ENCODE measurements at places on chromosomes 11 and 22.
A peak's percentile ranks its signal among the peaks of the same experiment; 100 is the strongest.

DNA sequence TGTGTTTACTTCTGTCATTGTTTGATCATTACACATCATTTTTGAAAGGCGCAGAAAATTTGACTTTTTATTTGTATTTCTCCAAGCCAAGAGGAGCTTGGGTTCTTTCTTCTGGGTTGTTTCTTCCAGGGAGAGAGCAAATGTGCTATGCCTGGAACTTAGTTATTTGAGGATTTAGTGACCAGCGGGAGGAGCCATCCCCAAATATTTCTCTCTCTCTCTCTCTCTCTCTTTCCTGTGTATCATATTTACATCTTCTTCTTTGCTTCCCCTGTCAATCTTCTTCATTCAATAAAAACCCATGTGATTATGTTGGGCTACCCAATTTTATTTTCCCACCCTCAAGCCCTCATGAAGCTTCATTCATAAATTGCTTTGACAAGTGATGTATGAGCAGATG, 534.5 kb downstream of the LRRC4C start:
- no peak for DNase-seq

DNA sequence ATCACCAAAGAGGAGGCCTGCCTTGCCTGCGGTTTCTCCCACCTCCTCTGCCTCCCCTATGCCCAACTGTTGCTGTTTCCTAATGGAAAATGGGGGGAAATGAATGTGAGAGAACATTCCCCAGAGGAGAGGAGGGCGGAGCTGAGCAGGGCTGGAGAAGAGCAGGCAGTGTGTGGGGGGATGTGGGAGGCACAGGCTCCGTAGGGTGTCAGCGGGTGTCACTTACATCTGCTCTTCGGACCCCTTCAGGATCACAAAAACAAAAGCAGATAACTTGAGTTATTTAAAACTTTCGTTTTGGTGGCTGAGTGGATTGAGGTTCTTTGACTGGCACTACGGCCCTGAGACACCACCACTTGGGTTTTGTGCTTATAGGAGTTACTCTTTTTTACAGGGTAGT, 93.8 kb downstream of the CEP164 start:
- no peak for DNase-seq

DNA sequence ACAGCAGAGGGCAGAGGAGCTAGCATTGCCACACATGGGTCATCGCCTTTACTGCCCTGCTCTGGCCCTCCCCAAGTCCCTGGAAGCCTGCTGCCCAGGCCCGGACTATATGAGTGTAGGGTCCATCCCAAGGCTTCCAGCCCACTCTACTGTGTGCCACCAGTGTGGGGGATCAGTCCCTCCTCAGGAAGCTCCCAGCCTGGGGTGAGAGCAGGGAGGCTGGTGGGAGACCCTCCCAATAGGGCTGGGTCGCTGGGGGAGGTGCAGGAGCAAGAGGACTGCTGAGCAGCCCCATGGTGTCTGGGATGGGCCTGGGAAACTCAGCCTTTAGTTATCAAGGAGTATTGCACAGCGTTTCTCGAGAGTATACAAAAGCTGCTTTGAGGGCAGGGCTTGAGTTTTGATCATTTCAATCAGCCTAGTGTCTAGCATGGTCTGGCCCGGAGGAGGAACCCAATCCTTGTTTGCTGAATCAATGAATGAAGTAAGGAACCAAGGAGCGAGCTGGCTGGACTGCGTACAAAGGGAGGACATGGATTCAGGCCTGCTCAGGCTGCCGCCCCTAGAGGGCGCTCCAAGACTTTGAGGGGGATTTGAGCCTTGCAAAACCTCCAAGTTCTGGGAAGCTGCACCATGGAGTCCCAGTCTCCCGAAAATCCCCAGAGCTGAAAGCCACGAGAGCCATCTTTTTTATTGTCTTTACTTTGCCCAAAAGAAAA, 89.0 kb upstream of the PARVA start:
- DNase-seq: peak; percentile 60

DNA sequence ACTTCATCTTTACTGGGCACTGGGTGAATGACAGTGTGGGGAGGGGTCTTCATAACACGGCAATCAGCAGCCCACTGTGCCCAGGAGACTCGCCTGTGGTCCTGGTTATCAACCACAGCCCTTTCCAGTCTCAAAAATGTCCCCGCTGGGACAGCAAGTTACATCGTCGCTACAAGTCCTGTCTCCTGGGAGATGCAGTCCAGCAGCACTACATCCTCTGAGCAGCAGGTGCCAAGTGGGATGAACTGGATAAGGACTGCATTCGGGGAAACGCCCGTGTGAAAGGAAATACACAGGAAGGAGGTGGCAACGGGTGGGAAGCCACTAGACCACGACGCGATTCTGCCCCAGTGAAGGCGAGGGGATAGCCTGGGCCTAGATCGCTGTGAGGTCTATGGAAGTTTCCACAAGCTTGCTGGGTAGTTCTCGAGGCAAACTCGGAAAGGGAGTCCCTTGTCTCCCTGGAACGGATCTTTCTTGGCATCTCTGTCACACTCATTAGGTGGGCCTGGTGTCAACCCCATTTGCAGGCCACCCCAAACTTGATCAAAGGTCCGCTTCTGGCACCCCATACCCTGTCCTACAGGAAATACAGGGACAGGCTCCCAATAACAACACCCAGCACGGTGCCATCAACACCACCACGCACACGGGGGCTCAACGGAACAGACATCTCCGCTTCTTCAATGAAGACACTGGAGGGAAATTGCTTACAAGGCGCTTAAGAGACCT, 4.4 kb downstream of the ASCL2 start:
- DNase-seq: no peak

DNA sequence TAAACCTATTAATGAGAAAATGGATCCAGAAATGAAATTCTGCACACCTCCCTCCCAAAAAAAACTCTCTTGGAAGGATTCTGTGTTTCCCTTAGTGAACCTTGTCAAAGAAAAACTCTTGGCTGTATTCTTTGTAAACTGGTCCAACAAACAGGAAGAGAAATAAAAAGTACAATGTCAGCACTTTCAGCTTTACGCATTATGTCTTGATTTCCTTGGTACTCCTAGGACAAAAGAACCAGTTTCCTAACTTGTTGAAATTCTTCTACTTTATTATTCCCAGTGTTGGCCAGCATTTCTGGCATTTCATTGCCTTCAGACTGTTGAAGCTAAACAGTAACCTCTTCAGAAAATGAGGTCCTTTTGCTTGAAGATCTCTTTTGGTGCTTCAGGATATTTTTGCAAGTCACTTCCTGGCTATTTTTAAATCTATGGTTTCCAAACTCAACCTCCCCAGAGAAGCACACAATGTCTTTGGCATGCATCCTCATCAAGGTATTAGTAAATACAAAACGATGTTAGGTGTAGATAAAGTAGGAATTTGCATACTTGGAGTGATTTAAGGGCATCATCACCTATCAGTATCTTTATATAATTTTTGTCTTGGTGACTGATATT, 342.7 kb downstream of the AASDHPPT start:
- no peak for DNase-seq

DNA sequence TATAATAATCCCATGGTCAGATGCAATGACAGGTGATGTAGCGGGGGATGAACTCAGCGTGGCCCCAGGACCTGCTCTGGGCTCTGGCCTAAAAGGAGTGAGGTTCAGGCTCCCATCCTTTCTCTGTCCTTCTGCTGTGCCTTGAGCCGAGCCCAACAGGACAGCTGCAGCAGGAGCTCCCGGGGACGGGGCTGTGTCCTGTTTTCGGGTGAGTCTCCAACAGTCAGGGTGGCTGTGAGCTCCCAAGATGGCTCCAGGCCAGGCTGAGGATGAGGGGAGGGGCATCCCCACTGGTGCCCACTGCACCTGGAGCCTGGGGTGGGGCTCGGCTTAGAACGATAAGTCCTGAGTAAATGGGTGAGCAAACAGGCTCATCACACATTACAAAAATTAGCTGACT, 1385.0 kb downstream of the BRD1 start:
- no peak for DNase-seq

DNA sequence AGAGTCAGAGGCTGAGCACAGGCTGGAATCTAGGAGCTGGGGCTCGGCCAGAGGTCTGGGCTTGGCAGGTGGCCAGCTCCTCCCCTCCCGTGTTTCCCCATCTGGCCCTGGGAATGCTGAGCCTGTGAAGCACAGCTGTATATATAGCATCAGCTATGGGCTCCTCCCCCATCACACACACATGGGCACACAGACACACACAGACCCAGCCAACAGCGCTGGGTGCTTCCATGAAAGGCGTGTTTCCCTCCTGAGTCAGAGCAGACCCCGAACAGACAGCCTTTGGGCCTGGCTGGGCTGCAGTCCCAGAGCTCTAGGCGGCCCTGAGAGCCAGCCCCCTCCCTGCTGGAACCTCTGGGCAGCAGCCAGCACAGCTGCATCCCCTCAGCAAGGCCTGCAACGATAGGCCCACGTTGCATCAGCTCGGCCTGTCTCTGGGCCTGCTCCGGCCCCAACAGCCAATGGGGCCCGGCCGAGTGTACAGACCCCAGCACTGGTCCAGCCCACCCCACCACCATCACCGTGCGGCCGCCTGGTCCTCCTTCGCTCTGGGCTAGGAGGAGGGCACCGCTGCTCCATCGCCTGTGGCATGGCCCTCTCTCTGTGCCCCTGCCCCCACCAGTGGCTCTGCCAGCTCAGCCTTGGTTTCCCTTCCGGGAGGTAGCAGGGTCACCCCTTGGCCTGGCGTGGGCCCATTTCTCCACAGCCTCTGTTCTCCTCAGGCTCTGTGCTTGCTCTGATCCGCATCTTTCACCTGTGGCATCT, 7.6 kb upstream of the SERPINH1 start:
- no peak for DNase-seq

DNA sequence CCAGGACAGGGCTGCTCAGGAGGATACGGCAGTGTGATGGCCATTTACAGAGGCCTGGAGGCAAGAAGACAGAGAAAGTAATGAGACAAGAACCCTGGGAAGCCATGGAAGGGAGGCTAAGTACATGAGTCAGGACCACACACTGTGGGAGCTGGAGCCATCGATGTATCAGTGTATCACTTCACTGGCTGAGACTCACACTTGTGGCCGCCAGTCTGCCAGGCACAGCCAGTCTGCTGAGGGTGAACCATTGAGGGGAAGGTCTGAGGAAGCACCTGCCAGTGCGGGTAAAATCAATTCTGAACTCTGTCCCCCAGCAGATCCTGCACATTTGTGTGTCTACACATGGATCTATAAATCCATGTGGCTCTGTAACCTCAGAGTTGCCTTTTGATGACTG, 195.6 kb downstream of the GRIK4 start:
- no peak for DNase-seq

DNA sequence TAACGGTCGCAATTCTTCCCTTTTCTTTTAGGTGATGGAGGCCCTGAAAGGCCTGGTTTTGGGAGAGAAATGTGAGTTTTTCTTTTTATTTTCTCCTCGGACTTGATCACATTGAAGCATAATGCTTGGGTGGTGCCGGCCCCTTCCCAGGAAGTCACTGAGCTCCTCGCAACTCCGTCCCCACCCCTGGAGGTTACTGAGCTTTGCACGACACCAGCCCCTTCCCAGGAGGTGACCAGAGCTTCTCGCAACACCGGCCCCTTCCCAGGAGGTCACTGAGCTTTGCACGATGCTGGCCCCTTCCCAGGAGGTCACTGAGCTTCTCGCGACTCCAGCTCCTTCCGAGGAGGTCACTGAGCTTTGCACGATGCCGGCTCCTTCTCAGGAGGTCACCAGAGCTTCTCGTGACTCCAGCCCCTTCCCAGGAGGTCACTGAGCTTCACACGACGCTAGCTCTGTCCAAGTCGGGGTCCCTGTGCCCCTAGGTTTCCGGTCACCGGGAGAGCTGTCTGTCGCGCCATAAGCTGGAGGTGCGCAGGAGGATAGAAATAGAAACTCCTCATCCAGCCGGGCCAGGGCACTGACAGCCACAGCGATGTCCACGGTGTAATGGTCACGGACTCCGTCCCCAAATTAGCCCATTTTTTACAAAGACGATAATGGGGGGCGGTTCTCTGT, 586.4 kb downstream of the BRD1 start:
- DNase-seq: no peak
